ENCODE measurements at places on chromosomes 4 and X.

DNA sequence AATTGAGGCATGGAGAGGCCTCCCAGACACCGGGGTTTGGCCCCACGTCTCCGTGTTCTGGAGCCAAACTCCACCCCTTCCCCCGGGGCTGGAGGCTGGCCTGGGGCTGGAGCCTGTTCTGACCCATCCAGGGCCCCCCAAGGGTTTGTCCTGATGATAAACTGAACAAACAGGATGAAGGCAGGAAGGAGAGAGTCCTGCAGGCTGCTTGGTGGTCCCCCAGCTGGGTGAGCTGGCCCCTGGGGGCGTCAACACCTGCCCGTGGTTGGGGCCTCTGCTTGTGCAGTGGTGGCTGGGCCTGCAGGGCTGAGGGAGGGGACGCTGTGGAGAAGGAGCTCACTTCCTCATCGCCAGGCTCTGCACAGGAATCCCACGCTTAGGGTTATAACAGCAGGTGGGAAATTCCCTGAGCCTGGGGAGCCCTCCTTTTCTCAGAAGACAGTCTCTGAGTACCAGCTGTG, 2.3 kb downstream of the SH3TC1 start:
- DNase-seq, result no peak

DNA sequence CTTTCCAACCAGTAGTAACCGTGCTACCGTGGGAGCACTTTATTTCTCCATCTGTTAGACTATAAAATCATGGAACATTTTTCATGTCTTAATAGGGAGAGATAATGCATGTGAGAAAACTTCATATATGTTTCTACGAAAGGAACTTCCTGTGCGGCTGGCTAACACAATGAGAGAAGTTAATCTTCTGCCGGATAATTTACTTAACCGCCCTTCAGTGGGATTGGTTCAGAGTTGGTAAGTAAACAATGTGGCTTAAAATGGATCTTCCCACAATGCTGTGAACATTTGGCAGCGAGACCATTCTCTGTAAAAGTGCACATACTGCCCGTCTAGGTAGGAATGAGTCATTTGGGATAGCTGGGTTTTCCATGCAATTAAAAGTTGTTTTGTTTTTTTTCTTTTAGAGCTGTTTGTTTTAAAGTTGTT, 29.6 kb downstream of the PDK3 start:
- DNase-seq, result no peak

GRCh38 chrX:9271789-9272525, 192.9 kb upstream of the TBL1X start:
- no peak for DNase-seq

GRCh38 chr4:66572949-66573348, 902.7 kb upstream of the EPHA5 start:
- no peak for DNase-seq

DNA sequence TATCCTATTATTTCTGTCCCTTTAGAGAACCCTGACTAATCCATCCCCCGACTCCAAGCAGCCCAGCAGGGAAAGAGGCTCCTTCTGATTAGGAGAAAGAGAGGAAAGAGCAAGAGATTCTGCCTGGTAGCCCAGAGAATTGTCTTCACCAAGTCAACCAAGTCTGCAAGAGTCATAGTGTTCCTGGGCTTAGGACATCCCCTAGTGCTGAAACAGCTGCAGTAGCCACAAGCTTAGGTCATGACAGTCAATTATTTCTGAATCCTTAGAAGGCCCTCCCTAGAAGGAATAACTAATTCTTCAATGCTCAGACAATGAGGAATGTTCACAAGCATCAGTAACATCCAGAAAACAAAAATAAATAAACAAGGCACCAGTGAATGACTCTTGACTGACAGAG, 480.3 kb upstream of the GRIA3 start:
- DNase-seq, result no peak

- DNase-seq, result no peak
Observed at GRCh38 chr4:4217113-4217512, 9.6 kb downstream of the OTOP1 start.

- no peak for DNase-seq
Observed at GRCh38 chr4:153451911-153452657, 14.1 kb upstream of the TMEM131L start.

- no peak for DNase-seq
Observed at GRCh38 chr4:40377512-40378365, 42.6 kb downstream of the CHRNA9 start.

DNA sequence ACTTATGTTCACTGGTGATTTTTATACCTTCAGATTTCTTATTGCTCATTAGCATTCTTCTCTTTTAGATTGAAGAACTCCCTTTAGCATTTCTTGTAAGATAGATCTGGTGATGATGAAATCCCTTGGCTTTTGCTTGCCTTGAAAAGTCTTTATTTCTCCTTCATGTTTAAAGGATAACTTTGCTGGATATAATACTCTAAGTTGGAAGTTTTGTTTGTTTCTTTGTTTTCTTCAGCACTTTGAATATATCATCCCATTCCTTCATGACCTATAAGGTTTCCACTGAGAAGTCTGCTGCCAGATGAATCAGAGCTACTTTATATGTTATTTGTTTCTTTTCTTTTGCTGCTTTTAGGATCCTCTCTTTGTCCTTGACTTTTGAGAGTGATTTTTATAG, 18.5 kb downstream of the CC2D2A start:
- DNase-seq, result no peak

Data from hematopoietic multipotent progenitor cell treated with erythropoietin and hydrocortisone succinate and interleukin-3 and kit ligand, for 15 days (in vitro differentiated cells).